ENCODE measurements at places on chromosomes 7 and 10. TPM values are rescaled to one million over a fixed set of nuclear protein-coding genes. Genes with fewer than 3 reads are reported as not detected.
A peak's percentile ranks its signal among the peaks of the same experiment; 100 is the strongest.

GRCh38 chr10:114437473-114438292 lies 33.4 kb upstream of the AFAP1L2 start:
- no peak for DNase-seq

DNA sequence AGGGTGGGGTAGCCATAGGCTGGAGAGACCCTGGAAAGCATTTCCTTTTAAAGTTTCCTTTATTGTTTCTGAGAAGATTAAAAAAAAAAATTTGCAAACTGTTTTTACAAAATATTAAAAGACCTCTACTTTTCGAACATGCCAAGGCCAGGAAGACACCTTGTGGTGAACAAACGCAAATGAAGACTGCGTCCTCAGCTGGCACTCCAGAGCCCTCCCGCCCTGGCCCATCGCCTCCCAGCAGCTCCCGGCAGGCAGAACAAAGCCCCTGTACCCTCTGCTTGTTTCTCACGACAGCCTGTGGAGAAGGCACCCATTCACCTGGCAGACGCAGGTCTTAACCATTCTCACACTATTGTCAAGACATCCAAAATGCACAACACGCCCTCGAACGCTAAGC lies 56.4 kb downstream of the ESYT2 start:
- DNase-seq = no peak

The DOCK4 gene
- total RNA-seq = 14.9 TPM

- DNase-seq = no peak
These were observed 89.9 kb upstream of the BTBD16 start for GRCh38 chr10:122181041-122181732.

The DGKI gene
- total RNA-seq = 1.4 TPM

The CAMK2B gene
- total RNA-seq = 87.2 TPM

The CCL24 gene
- not detected for total RNA-seq

DNA sequence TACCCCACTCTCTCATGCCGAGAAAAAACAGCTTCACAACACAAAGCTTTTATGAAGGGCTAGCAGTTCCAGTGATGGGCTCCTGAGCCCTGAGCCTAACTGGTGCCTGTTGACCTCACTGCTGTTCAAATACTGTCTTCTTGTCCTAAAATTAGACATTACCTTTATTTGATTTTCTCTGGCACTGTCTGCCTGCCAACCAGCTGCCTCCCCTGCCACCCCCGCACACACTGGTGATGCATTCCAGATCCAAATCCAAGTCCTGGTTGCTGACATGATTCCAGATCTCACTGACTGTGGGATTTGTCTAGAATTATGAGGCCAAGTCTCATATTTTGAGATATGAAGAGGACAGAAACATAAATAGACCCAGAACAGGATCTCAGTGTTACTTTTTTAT lies 816.2 kb downstream of the NRG3 start:
- no peak for DNase-seq

DNA sequence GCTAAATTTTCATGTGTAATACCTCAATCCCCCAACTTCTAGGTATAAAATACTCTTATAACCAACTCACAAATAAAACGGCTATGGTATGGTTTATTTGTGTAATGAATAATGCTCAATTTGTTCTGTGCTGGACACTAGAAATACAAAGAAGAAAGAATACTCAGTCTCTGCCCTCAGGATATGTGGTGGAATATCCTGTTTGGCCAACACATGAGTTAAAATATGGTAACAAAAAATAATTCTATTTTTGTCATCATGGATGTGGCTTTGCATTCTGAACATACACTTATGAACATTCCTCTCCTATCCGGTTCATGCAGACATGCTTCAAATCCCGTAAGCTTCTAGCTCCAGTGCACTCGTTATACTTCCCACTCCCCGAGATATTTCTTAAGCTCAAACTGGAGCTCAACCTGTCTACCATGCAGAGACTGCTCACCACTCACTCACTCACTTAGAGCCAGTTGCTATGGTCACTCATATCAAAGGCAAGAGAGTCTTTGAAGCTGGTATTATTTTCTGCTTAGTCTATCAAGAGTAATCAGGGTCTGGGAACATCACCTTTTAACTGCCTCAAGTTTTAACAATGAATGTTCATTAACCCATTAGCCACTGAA lies 53.8 kb upstream of the SLC16A12 start:
- DNase-seq = no peak

The CTNNA3 gene
- 129 TPM for total RNA-seq

DNA sequence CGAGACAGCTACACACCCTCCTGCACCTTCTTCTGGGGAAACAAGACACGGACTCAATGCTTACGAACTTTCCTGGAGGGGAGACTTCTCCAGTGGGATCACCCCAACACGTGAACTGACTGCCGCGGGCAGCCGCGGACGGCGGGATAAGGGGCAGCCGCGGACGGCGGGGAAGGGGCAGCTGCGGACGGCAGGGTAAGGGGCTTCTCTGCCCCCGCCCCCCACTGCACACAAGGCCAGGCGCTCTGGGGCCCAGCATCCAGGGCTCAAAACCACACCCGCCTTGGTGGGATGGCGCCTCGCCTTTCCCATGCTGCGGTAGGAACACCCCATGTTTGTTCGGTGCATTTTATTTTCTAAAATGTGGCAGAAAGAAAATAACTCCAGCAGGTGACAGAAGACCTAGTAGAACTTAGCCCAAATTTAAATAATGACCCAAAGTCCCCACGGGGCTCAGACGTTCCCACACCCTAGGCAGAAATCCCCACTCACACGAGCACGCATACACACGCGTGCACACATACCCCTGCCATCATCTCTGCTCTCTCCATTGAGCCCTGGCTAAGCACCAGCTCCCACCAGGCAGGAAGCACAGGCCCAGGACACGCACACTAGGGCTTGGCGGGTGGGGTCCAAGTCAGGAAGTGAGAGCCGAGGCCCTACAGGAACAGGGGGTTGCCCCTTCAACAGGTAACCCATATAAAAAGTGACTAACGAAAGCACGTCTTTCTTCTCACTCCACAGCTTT lies 26.6 kb upstream of the GPR146 start:
- no peak for DNase-seq

DNA sequence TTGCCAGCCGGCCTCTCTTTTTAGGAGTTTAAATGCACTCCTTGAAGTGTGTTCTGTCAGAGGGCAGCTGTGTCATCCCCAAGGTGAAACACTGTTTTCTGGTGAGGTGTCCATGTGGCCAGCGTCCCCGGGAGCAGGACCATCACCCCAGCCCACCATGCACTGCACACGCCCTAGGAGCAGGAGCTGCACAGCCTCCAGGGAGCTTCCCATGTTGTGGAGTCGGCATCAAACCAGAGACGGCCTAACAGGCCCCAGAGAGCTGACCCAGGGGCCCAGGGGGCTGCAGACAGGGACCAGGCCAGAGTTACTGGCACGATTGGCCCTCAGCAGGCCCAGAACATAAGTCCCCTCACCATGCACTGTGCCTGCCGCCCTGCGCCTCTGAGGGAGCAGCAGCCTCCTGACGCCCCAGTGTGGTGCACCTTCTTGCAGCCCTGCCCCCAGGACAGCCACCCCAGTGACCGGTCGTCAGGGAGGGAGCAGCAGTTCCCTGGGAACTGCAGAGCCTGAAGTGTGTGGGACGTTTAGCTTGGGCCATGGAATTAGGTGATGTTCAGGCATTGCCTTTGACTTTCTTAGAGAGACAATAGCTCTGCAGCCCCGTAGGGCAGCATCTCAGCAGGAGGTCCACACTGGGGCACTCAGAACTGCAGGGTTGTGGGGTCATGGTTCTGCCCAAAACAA lies 97.9 kb downstream of the NKX6-2 start:
- DNase-seq = peak; percentile 10

Measured in Right ventricle myocardium superior (tissue), 1 donor.